Coronary artery (tissue), 2 donors: ENCODE measurements at places on chromosomes 3 and 15.

- no peak for DNase-seq
Observed at GRCh38 chr3:107425033-107425432, 47.8 kb downstream of the CCDC54 start.

GRCh38 chr3:140724856-140725812, 47.3 kb downstream of the TRIM42 start:
- DNase-seq: no peak

- no peak for DNase-seq
Observed at GRCh38 chr3:69379661-69380060, 6.2 kb downstream of the FRMD4B start.

GRCh38 chr3:178236555-178237277, 299.5 kb upstream of the KCNMB2 start:
- DNase-seq: no peak

DNA sequence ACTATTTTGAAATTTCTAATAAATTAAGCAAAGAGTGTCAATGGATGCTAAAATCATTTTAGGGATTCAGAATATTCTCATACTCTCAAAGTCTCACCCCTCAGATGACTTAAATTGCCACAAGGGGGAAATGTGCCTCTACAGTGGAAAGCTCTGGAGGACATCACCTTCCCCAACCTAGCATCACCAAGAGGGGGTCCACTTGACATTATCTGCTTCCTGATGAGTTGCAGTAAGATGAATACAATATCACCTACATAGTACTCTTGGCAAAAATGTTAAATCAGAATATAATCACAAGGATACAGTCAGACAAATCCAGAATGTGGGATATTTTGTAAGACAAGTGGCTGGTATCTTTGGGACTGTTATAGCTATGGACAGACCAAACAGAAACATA, 290.1 kb downstream of the MFSD1 start:
- DNase-seq: no peak

DNA sequence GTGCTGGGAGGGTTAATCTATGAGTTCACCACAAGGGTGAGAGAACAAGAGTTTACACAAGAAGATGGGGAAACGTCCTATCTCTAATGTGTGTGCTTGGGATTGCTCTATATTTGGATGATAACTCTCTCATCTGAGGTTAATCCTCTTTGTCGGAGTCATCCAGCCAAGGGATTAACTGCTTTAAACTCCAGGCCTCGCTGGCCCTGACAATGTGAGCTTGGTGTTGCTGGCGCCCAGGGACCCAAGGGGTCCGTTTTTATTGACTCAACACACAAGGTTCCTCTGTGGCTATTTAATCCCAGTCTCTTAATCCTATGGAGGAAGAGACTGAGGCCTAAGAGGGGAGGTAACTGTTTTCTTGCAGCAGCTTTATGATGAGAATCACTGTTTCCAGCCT, 14.2 kb downstream of the SV2B start:
- DNase-seq: no peak

- no peak for DNase-seq
Observed at GRCh38 chr3:36871379-36872126, 73.3 kb downstream of the TRANK1 start.

DNA sequence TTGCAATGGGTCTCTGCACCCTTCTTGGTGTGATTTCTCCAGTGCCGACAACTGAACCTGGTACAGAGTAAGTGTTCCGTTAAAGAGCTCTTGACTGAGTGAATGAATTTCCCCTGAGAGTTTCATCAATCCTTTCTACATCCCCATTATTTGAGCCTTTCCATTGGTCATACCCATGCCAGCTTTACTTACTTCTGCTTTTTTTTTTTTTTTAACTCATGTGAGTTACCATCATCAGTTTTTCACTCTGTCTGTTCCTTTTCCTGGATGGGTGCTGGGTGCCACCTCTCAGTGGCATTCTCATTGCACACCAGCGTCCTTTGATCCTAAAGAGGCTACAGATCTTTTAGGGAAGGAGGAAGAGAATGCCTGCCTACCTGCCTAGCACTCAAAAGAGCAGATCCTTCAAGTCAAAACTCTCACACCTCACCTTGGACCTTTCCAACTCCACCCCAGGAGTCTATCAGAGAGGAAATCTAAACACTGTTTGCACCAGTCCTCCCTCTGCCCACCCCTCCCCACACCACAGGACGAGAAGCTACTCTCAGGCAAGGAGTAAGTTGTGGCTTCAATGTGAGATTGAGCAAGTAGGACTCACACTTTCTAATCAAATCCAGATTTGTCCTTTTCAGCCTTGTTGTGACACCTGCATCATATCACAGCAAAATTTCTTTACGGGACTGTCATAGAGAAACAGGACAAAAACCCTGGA, 13.1 kb upstream of the USP3 start:
- DNase-seq: no peak

- DNase-seq: no peak
Observed at GRCh38 chr3:59152943-59153342, 103.1 kb upstream of the CFAP20DC start.

DNA sequence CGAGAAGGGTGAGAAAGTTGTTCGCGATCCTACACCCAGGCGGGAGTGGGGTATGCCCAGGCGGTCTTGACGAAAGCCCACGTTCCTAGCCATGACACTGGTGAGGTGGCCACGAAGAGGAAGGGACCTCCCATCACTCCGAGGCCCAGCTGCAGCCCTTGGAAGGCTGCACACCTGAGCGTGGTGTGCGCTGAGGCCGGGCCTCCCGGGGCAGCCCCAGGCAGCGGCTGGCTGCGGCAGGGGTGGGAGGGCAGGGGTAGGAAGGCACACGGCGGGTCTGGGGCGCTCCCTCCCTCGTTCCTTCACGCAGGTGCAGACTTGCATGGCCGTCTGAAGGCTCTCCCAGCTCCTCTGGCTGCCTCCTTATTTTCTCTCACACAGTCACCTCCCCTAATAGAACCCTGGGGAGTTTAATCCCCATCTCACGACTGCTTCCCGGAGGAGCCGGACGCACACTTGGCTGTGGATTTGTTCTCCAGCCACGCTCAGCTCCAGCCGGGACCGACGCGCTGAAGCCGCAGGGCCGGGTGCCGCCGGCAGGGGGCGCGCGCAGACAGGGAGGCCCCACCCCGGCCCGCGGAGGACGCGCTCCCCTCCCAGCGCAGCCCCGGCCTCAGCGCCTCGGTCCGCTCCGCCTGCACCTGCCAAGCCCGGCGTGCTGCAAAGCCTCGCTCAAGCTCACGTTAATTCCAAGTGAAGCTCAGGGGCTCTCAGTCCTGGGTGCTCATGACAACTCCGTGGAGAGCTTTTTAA, 37.8 kb upstream of the MUC4 start:
- no peak for DNase-seq

DNA sequence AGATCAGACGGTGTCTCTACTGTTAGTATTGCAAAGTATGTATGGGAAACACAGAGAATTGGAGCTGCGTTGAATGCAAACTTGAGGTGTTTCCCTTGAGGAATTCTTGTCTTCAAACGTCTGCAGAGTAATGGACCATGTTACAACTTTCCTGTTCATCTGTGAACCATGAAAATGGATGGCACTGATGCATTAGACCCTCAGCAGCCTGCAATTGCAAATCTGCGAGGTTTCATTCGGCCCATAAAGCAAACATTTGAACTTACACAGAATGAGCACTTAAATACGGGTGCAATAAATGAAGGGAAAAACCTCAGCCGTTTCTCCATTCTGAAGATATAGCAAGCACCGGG, 49.7 kb downstream of the LRRN1 start:
- no peak for DNase-seq

- no peak for DNase-seq
Observed at GRCh38 chr3:43334976-43335375, 48.6 kb downstream of the SNRK start.

DNA sequence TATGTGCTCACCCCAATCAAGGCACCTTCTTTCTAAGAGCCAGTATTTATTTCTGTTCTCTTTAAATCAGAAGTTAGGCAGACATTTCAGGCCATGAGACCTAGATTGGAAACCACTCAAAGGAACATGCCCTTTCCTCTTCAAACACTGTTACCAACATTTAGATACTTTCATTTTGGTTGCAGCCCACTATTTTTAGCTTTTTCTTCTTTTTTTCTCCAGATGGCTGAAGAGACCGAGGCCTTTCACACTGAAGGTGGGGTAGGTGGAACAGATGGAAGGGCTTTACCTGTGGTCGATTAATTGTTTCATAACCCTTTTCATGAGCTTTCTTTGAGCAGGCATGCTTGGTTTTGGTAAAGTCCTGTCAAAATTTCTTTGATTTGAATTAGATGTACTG, 10.9 kb upstream of the LZTFL1 start:
- DNase-seq: no peak

DNA sequence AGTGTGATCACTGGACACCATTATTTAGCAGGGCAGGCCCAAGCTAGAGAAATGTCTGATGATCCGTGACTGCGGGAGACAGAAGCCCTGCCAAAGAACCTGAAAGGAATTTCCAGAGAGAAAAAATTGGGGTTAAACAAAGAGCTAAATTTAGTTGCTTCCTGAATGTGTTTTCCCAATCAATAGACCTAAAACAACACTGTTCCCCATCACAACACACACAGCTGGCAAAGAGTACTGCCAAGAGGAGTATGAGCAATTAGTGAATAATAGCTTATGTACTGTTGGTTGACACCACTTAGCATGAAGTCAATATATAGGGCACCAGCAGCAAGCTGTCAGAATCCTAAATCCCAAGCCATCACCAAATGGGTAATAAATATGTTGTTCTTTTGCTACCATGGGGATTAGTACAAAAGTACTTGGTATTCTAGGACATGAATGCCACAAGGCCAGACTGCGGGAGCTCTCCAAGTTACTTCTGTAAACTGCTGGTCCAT, 35.7 kb downstream of the CLK3 start:
- DNase-seq: no peak

GRCh38 chr3:10444511-10444910, 60.9 kb downstream of the ATP2B2 start:
- DNase-seq: no peak

GRCh38 chr3:43086460-43087165, 19.3 kb downstream of the POMGNT2 start:
- DNase-seq: no peak

- no peak for DNase-seq
Observed at GRCh38 chr3:90184861-90185260, 1077.4 kb downstream of the EPHA3 start.

DNA sequence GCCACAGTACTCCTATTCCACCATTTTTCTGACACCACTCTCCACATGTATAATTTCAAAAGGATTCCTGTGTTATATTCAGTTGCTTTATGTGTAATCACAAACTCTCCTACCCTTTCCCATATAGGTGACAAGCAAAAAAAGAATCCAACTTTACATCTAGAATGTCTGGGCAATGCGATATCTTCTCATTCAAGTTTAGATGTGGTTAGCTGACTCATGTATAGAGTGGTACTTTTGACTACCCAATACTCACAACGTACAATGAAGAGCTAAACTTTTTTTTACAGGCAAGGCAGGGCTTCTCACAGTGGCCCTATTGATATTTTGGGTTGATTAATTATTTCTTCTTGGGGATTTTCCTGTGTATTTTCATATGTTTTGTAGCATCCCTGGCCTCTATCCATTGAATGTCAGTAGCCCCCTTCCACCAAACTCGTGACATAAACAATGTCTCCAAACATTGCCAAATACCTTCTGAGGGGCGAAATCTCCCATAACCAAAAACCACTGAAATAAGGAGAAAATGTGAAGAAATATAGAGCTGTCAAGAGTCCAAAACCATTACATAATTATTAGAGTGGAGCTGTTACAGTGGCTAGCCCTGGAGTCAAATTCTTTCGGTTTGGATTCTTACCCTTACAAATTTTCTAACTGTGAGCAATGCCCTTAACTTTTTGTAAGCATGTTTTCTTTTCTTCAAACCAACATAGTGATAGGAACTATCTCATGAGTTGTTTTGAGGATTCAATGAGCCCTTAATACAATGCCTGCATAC, 342.6 kb downstream of the NSUN3 start:
- no peak for DNase-seq

DNA sequence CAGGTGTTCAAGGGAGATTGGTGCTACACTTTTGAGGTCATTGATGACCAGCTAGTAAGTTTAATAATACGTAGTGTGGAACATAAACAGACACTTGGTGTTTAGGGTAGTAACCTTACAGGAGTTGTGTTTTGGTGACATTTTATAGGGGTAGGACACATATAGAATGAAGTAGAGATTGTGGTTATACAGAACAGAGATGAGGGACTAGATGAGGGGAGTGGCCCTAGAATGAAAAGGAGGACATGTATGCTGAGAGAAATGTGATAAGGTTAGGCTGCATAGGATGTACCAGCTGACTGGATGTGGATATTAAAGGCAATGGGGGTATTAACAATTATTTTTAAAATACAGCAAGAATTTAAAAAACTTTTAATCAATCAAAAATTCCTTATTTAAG, 8.0 kb downstream of the MBNL1 start:
- no peak for DNase-seq

- no peak for DNase-seq
Observed at GRCh38 chr3:136377508-136377907, 127.4 kb downstream of the PCCB start.

DNA sequence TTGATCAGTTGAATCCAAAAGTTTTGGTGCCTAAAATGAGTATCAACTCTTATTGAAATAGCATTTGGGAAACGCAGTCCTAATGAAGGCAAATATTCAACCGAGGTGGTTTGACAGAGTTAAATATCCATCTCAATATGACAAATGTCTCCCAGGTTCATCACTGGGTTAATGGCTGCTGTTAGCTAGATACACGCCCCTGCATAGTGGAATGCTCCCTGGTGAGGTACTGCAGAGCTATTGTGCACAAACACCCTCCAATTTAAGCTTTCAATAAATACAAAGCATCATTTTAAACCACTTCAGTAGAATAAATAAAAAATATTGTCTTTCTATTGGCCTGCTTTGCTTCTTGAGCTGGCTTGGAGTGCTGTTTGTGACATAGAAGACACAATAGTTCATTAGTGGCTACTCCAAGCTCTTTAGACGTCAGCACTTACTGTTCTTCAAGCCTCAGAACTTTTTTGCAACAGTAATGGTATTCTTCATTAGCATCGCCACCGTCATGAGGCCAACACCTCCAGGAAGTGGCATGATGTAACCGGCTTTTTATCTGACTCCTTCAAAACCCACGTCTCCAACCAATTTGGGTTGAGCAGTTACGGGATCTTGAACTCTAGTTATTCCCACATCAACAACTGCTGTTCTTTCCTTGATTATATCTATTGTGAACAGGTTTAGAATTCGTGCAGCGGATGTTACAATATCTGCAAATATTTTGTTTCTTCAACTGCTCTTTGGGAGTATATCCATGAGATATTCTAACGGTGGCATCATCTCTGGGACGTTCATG, 1159.6 kb upstream of the EPHA6 start:
- DNase-seq: no peak

GRCh38 chr3:151062611-151063010, 22.9 kb upstream of the MED12L start:
- no peak for DNase-seq

GRCh38 chr3:117128872-117129271, 419.3 kb downstream of the TUSC7 start:
- DNase-seq: no peak
